Left ventricle myocardium inferior (tissue), 1 donor: ENCODE measurements at places on chromosomes 6 and 20.

DNA sequence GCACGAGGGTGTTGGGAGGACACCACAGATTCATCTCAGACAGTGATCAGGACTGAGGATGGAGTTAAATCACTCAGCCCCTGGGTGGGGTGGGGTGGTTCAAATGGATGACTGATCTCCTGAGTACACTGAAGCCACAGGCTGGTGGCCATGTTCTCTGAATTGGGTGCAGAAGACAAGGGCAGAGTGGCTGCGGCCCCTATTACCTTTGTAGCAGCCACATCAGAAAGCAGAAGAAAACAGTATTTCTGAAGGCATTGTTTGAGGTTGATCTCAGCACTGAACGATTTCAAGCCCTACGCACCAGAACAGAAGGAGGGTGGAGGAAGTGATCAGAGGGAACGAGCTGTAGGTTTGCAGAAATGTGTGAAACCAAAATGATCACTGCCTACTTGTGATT is 71.6 kb downstream of the SH3BGRL2 start:
- DNase-seq: no peak

- no peak for DNase-seq
These were observed 3.1 kb downstream of the COL12A1 start for GRCh38 chr6:75202676-75203131.

DNA sequence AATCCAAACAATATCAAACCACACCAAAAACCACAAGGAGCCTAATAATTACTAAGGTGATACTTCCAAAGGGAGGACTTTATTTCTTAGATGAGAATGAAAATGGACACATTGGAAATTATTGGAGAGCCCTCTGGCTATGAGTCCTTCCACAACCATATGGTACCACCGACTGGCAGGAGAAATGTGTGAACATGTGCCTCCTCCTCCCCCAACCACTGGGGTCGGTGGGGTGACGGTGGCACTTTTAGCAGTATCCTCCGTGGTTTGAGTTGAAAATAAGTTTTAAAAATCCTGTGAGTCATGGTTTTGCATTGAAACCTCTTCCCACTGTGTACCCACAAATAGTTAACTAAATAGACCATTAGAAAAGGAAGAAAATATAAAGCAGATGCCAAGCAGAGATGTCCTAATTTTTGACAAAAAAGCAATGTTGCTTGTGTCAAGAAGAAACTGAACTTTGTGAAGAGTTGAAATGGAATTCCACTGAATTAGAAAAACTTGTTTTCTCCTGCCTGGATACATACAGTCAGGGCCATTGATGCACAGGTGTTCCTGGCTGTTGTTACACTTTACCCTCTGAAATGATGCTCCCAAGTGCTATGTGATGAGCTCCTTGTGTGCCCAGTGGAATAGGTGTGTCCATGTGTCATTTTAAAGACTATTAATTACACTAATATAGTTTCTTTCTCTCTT is 3.2 kb downstream of the EDN1 start:
- no peak for DNase-seq

DNA sequence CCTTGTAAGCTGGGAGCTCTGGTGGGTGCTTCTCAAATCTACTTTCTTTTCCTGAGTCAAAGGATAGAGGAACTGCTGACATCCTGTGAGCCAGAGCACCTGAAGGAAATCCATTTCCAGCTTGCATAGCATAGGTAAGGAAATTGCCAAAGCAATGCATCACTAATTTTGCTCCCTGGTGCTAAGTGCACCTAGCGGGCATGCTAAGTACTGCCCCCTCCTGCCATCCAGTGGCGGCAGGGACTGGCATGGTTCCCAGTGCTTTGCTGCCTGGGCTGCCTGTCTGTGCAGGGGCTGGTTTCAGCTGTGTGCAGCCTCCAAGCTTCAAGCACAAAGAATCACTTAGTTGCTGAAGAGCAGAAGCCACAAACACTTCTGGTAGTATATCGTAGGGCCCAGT is 63.9 kb downstream of the FARS2 start:
- DNase-seq: no peak

- DNase-seq: no peak
These were observed 8.9 kb downstream of the FYN start for GRCh38 chr6:111864138-111865048.

DNA sequence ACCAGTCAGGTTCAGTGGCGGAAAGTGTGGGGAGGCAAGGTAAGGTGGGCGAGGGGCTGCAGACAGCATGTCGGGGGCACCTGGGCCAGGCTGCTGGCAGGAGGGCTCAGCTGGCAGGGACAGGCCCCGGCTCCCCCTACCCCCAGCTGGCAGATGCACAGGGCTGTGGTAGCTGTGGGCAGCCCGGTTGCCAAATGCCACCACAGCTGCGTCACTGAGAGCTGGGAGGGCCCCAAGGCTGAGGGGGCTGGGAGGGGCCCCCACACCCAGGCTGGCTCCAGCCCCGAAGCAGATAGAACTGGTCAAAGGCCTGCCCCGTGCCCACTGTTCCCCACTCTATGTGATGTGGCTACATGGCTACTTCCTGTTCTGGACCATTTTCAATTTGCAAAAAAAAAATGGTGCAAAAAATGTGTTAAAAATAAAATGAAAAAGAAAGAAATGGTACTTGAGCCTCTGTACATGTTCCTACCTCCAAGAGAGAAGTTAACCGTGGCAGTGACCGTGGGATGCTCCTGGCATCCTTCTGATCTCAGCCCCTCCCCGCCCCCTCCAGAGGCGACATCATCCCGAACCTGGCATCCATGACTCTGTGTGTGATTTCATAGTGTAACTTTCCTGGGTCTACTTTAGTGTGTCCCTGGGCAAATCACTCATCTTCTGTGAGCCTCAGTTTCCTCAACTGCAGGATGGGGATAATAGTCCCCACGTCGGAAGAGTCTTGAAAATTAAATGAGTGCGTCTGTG is 64.4 kb downstream of the UBE2V1 start:
- no peak for DNase-seq

DNA sequence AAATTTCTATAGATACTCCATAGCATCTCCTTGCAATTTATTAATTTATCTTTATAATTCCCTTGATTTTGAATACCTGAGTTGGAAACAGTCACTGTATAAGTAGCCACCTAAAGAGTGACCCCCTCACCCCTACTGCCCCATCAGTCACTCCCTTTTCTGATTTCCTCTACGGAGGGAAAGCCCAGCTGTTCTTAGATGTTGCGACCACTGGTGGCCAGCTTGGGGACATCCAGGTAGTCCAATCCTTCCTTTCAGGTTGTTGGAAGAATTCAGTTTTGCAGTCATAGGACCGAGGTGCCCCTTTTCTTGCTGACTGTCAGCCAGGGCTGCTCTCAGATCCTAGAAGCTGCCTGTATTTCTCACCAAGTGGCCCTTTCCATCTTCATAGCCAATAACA is 87.8 kb downstream of the BMP6 start:
- DNase-seq: no peak

DNA sequence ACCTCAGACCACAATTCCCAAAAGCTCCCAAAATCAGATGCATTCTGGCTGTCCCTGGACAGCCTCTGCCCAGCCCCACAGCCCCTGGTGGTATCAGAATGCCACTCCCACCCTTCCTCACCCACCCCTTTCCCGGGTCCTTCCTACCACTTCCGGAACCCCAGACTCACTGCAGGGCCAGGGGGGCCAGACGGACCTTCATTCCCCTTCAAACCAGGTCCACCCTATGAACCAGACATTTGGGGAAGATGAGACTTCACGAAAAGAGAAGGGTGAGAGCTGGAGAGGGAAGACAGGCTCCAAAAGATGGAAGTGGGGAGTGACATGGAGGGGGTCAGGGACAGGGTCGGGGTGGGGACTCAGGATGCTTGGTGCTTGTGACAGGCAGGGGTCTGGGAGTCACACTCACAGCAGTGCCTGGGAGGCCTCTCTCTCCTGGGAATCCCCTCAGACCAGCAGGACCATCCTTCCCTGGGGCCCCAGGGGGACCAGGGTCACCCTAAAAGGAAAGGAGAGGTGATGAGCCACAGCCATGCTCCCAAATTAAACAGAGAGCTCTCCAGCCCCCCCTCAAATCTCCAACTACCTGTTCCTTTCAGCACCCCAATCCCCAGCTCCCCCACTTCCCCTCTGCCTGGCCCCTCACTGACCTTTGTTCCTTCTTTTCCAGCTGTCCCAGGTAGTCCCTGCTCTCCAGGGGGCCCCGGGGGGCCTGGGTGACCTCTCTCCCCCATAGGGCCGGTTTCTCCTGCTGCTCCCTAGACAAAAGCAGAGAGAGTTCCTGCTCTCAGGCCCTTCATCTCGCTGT is 20.2 kb downstream of the COL11A2 start:
- DNase-seq: no peak

- DNase-seq: no peak
These were observed 59.6 kb downstream of the MOXD1 start for GRCh38 chr6:132341646-132342045.

GRCh38 chr6:135265278-135265677 is 84.2 kb downstream of the MYB start:
- DNase-seq: no peak

DNA sequence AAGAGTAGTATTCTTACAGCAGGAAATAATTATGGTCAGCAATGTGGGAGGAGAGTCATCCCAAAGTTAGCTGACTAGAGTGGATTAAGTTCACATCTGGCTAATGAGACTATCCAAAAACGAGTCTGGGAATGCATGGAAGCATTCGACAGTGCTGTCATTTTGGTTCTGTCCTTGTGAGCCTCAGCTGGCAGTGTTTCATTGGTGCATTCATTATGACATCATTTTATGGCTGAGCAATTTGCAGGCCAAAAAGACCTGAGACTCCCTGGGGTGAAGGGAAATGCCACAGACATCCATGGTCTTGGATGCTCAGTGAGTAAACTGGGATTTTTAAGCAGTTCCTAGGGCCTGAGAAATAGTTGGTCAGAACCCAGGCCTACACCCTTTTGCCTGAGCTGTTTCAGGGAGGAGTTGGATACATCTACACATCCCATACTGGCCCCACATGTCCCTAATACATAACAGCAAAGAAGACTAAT is 196.4 kb upstream of the CCN2 start:
- no peak for DNase-seq

GRCh38 chr20:23147964-23148730 is 62.0 kb upstream of the CD93 start:
- DNase-seq: no peak

DNA sequence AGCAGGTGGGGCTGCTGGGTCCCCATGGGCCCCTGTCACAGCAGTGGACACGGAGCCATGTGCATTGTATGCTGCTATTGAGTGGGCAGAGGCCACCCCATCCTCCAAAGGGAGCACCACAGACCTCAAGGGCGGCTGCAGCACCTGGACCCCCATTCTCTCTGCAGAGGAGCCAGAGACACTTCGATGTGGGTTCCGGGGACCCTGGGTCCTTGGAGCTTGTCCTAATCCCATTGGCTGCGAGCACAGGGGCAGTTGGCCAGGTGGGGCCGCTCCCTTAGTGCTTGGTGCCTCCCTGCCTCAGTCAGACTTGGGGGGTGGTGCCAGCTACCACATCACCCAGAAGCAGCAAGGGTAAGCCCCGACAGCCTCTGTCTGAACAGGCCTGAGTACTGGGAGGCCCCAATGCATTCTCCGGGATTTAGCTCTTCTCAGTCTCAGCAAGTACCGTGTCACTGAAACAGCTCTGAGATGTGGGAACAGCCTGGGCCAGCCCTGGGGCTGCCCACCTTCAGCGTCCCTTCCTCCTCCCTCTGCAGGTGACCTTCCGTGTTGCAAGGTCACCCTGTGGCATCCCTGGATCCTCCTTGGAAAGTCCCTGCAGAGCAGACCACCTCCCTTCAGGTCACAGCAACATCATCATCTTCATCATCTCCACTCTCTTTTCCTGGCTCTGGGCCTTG is 73.9 kb downstream of the GINS1 start:
- no peak for DNase-seq

GRCh38 chr20:34530342-34530741 is 14.1 kb downstream of the DYNLRB1 start:
- no peak for DNase-seq

DNA sequence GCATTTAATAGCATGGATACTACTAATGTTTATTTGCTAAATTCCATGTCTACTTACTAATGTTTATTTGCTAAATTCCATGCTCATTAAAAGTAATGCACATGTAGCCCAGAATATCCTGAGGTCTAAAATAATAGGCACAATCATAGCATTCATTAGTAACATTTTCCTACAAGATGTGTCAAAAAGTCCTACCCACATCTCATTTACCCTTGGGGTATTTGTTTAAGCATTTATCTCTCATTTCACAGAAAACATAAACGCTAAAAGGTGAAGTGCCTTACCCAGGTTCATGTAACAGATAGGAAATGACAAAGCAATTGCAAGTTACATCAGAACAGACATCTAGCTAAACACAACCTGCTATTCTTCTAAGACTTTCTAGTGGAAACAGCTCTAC is 457.1 kb downstream of the HACE1 start:
- no peak for DNase-seq

GRCh38 chr6:42452171-42453030 is 675 bp upstream of the TRERF1 start:
- DNase-seq: peak; percentile 74

GRCh38 chr20:35942243-35942642 is 12.1 kb downstream of the SCAND1 start:
- no peak for DNase-seq

DNA sequence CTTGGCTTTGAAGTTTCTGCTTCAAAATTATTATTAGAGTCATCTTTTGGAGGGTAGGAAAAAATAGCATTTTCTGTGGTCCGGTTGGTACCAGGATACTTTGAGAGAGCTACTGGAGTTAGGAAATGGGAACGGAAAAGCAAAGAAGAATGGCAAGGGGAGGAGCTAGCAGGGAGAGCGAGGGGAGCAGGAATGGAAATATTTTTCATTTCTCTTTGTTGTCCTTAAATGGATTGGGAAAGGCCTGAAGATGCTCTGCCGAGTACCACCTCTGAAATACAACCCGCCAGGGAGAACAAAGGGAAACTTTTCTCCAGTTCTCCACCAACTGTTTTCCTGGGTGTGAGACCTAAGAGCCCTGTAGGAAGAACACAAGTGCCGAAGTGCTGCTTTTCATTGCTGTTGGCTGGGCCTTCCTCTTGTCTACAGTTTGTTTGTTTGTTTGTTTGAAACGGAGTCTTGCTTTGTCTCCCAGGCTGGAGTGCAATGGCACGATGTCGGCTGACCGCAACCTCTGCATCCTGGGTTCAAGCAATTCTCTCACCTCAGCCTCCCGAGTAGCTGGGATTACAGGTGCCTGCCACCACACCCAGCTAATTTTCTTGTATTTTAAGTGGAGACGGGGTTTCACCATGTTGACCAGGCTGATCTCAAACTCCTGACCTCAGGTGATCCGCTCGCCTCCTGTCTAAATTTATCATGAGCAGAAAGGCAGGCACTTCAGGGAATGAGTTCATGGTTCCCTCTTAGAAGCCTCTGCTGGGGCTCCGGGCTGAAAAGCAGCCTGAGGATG is 3.5 kb upstream of the TRAF3IP2 start:
- DNase-seq: no peak

DNA sequence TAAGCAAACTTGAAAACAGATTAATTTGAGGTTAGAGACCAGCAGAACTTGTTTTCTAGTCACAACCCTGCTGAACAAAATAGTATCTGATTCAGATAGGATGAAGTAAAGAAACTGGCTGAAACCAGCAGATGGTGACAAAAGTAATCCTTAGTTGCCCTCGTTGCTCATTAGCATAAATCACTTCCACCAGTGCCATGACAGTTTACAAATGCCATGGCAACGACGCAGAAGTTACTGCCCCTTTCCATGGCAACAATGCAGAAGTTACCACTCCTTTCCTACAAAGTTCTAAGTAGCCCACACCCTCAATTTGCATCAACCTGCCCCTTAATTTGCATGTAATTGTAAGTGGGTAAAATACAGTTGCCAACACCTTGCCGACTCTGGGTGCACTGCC is 23.7 kb downstream of the SNRPB start:
- no peak for DNase-seq
